ENCODE measurements at places on chromosomes 6 and 20. TPM values are rescaled to one million over a fixed set of nuclear protein-coding genes. Genes with fewer than 3 reads are reported as not detected.

- no peak for DNase-seq
- peaks cover 6% of the 10 kb centered on the region for H3K4me1 ChIP-seq
- H3K36me3 ChIP-seq: peaks cover 9% of the 10 kb centered on the region
Measured at GRCh38 chr6:106250953-106251352, 74.6 kb downstream of the ATG5 start.

- H3K27ac ChIP-seq: no peak overlapping the region
- no peak for DNase-seq
- H3K4me3 ChIP-seq: no peak overlapping the region
- no peaks in the 10 kb centered on the region for H3K36me3 ChIP-seq
- no peaks in the 10 kb centered on the region for H3K27me3 ChIP-seq
Measured at GRCh38 chr6:152673236-152673635, 24.5 kb upstream of the MYCT1 start.

GRCh38 chr6:8628736-8629135, 193.4 kb upstream of the SLC35B3 start:
- H3K4me1 ChIP-seq: no peaks in the 10 kb centered on the region
- no peaks in the 10 kb centered on the region for H3K27me3 ChIP-seq

Gene RBPJL
- total RNA-seq: not detected

Gene TAP1
- total RNA-seq: 319 TPM

DNA sequence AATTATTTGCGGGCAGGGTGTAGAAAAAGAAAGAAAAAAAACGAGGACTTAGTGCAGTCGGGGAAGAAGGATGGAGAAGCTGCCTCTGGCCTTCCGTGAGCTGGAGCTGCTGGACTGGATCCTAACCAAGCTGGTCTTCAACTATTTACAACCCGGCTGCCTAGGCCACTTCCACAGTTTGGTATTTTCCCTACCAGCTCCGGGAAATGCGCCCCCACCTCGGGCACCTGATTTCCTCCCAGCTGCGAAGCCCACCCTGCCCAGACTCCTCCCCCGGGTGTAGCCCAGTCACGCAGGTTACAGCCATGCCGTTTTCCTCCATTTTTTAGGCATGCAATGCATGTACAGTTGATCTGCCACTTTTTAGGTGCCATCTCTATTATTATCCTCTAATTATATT, 21.2 kb downstream of the THEMIS start:
- peaks cover 66% of the 10 kb centered on the region for H3K36me3 ChIP-seq
- H3K27me3 ChIP-seq: no peaks in the 10 kb centered on the region
- peaks cover 79% of the 10 kb centered on the region for H3K4me1 ChIP-seq
- peak; percentile 67 for DNase-seq

DNA sequence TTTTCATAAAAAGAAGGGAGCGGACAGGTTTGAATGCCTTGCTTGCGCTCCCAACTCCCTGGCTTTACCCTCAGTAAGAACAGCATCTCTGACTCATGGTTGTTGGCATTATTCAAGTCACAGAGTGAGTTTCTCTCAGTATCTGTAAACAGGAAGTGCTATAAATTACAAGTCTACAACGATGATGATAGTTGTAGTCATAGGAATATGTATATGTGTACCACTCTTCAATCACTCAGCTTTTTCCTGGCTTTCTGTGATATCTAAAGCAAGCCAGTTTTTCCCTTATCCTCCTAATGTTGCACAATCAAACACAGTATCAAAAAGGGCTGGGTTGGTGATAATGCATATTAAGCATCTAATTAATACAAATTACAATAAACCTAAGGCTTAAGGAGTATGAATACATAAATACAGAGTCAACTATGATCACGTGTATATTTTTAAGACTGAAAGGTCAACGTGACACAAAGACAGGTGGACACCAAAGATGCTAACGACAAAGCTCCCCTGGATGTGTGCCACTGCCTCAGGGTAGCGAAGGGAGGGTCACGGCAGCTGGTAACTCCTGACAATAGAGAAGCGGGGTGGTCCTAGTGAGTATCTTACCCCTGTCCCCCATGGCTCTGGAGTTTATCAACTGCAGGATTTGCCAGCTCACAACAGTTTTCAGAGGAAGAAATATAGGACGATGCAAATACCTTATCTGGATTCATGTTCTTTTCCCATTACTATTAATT, 202.8 kb downstream of the BTBD9 start:
- no peak overlapping the region for H3K4me3 ChIP-seq
- no peaks in the 10 kb centered on the region for H3K36me3 ChIP-seq
- no peaks in the 10 kb centered on the region for H3K4me1 ChIP-seq
- no peak for DNase-seq
- H3K27me3 ChIP-seq: no peaks in the 10 kb centered on the region
- no peak overlapping the region for H3K27ac ChIP-seq

GRCh38 chr6:157779705-157780604, 43.1 kb upstream of the SNX9 start:
- H3K4me3 ChIP-seq: no peak overlapping the region
- no peaks in the 10 kb centered on the region for H3K36me3 ChIP-seq
- H3K27ac ChIP-seq: no peak overlapping the region
- no peaks in the 10 kb centered on the region for H3K4me1 ChIP-seq
